ENCODE measurements at places on chromosomes 3 and 15.
A peak's percentile ranks its signal among the peaks of the same experiment; 100 is the strongest.

- no peak for DNase-seq
Observed at GRCh38 chr3:152916753-152917279, 81.9 kb downstream of the P2RY1 start.

DNA sequence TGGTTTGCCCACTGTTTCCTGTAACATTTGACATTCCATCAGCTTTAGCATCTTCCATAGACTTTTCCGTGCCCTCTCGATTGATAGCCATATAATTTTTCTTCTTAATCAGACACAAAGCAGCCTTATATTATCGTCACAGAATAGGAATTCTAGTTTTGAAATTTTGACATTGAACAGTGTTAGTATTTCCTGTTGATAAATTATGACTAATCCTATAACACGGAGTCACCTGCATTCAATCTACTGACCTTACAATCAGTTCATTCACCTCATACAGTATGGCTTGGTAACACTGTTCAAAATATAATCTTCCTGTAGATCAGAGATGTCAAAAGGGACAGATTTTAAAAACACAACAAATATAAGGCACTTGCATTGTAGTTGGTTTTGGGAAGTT lies 423.7 kb downstream of the C3orf38 start:
- DNase-seq, result no peak

GRCh38 chr3:32667072-32667582 lies 17.9 kb upstream of the CNOT10 start:
- no peak for DNase-seq

- DNase-seq, result peak; percentile 59
Observed at GRCh38 chr3:171163101-171164066, 136.9 kb upstream of the SLC2A2 start.

GRCh38 chr3:170536712-170537111 lies 49.2 kb downstream of the SLC7A14 start:
- no peak for DNase-seq

GRCh38 chr3:186109897-186110803 lies 1.3 kb upstream of the ETV5 start:
- no peak for DNase-seq

DNA sequence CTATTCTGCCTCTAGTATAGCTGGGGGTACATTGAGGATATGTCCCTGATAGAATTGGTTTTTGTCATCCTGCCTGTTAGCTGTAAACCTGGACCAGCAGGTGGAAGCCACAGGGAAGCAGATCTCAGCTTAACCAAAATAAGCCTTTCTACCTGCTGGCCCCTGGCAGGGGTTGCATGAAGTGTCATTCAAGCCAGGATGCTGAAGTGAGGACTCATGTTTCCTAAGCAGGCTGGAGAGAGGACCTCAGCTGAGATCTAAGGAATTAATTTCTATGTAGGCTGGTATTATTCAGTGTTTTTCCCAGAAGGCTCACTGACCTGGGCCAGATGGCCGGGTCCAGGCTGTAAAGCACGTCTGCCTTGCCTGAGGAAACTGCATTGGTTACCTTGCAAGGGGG lies 128.9 kb downstream of the MEGF11 start:
- no peak for DNase-seq

GRCh38 chr3:100517276-100517675 lies 24.9 kb downstream of the TMEM45A start:
- DNase-seq, result no peak

DNA sequence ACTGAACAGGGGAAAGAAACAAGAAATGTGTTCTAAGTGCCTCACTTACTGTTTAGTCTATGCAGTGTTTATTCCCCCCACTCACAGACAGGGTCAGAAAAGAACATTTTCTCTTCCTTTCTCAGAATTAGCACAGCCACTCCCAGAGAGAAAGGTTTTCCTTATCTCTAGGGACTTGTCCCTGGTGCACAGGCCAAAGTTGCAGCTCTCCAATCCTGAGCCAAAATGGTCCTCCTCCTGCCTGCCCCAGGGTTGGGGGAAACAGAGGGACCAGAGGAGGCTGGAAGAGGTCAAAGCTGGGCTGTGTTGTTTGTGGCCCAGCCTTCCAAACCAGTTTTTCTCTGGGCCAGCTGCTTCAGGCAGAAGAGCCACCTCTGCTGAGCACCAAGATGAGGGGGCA lies 12.0 kb downstream of the RAB6B start:
- no peak for DNase-seq

DNA sequence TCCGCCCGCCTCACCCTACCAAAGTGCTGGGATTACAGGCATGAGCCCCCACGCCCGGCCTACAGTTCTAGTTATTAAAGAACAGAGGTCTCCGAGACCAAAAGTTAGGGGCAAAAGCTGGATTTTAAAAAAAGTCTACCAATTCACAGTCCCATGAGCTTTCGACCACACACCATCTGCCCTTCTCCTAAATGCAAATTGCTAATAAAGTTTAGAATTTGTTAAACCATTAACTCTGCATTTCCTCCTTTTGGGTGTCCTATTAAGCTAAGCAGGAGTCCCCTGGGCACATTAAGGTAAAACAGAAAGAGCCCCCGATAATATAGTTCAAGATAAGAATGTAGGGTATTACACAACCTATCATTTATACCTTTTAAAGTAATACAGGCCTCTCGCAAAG lies 322.7 kb downstream of the FOXP1 start:
- no peak for DNase-seq

GRCh38 chr3:46675426-46675825 lies 18.1 kb downstream of the ALS2CL start:
- no peak for DNase-seq

DNA sequence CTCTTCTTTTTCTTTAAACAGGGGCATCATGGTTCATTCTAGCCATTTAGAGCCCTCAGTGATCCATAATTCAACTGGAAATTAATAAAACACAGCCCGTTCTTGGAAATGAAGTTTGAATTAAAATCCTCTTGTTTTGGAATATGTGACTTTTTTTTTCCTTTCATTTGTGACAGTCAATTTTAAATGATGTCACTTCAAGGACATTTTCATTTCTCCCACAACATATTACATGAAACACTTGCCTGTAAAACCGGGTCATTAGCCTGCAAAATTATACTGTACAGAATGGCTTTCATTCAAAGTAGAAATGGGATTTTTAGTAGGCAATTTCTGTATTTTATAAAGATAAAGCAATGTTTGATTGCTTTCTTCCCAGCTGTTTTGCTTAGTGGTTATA lies 789 bp upstream of the SEMA6D start:
- DNase-seq, result no peak

DNA sequence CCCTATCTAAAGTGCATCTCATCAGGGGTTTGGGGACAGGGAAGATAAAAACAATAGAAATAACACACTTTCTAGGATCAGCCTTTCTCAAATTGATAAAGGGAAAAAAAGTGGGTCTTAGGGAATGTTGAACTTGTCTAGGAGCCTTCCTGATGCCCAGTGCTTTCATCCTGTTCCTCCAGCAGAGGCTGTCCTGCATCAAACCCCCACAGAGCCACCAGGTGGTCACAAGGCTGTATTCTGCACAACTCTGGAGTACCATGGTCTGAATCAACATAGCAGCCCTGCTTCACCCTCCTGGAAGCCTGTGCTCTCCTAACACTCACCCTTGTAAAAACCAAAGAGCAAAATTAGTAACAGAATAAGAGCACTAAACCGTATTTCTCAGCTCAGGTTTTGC lies 118.5 kb upstream of the SLC25A36 start:
- no peak for DNase-seq

DNA sequence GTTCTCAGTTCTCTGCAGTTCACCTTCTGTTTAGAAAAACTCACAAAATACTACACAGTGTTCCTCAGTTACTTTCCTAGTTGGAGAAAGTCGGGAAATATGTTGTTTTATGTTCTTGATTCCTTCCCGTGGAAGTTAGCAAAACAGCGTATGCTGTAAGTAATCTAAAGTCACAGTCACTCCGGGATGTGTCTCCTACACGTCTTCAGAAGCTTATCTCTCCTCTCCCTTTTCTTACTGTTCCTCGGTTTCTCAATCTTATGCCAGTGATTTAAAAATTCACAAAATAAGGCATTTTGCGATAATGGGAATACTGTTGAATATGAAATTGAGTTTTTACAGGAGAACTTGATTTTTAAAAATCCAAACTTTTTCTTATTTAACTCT lies 1.7 kb downstream of the HEG1 start:
- no peak for DNase-seq

GRCh38 chr15:85318048-85318731 lies 62.2 kb upstream of the AKAP13 start:
- DNase-seq, result peak; percentile 72

DNA sequence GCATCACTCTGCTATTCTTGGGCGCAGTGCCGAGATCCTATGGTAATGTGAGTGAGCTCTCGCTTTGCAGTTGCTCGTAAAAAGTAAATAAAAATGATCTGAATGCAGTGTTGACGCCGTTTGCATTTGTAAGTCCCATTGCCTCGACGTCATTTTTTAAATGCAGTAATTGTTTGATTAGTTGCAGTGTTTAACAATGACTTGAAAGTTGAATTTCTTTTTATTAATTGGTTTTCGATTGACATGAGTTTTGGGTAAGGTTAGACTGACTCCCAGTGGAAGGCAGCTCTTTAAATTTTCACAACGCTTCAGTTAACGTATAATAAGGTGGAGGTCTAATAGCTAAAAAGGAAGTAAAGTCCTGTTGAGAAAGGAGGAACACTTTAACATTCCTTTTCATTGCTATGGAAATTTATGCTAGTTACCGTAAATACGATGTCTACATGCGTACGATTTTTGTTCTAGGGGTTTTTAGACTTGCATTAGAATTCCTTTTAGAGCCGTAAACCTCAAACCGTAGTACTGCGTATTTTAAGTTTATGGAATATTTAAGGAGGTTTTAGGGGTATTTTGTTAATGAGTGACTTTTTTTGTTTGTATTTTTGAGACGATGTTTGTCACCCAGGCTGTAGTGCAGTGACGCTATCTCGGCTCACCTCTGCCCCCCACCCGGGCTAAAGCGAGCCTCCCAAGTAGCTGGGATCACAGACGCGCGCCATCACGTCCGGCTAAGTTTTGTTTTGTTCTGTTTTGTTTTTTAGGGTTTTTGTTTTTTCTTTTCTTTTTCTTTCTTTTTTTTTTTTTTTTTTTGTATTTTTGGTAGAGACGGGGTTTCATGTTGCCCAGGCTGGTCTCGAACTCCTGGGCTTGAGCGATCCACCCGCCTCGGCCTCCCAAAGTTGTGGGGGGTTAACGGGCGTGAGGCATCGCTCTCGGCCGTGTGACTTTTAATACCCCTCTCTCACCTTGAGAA lies 1.4 kb downstream of the MORF4L1 start:
- peak; percentile 60 for DNase-seq

DNA sequence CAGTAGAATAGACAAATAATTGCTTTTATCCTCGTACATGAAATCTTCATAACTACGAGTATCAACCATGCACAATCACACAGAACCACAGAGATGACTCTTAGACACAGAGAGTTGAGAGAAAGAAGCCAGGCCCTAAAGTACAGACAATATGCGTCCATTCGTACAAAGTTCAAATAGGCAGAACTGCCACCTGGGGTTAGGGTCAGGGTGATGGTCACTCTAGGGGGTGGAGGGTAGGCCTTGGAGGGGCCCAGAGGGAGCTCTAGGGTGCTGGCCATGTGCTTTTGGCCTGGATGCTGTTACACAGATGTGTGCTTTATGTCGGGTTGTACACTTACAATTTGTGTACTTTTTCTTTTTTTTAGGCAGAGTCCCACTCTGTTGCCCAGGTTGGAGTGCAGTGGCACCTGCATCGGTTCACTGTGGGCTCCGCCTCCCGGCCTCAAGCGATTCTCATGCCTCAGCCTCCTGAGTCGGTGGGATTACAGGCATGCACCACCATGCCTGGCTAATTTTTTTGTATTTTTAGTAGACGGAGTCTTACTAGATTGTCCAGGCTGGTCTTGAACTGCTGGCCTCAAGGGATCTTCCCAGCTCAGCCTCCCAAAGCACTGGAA lies 65.9 kb upstream of the KLF13 start:
- no peak for DNase-seq

DNA sequence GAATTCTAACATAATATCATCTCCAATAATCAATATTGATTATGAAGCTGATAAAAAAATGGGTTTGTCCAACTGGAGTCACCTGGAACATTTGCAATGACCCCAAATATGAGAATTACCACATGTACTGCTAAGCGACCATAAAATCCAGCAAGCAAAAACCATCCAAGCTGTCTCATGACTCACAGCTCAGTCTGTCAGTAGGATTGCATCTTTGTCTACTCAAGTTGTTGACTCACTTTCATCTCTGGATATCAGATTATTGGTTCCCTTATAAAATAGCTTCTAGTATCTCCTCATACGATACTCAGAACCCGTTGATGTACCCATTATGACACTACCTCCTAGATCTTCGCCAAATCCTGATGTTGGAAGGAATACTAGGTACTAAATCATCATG lies 209.8 kb upstream of the ATP11B start:
- DNase-seq, result no peak

DNA sequence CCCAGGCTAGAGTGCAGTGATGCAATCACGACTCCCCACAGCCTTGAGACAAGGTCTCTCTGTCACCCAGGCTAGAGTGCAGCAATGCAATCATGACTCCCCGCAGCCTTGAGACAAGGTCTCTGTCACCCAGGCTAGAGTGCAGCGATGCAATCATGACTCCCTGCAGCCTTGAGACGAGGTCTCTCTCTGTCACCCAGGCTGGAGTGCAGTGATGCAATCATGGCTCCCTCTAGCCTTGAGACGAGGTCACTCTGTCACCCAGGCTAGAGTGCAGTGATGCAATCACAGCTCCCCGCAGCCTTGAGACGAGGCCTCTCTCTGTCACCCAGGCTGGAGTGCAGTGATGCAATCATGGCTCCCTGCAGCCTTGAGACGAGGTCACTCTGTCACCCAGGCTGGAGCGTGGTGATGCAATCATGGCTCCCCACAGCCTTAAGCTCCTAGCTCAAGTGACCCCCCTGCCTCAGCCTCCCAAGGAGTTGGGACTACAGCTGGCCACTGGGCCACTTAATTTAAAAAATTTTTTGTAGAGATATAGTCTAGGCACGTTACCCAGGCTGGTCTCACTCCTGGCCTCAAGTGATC lies 26.1 kb downstream of the TFRC start:
- DNase-seq, result peak; percentile 96

Measured in inflammatory macrophage treated with lipopolysaccharide for 4 hours (primary cell).